ENCODE measurements at places on chromosomes 12 and 14.

DNA sequence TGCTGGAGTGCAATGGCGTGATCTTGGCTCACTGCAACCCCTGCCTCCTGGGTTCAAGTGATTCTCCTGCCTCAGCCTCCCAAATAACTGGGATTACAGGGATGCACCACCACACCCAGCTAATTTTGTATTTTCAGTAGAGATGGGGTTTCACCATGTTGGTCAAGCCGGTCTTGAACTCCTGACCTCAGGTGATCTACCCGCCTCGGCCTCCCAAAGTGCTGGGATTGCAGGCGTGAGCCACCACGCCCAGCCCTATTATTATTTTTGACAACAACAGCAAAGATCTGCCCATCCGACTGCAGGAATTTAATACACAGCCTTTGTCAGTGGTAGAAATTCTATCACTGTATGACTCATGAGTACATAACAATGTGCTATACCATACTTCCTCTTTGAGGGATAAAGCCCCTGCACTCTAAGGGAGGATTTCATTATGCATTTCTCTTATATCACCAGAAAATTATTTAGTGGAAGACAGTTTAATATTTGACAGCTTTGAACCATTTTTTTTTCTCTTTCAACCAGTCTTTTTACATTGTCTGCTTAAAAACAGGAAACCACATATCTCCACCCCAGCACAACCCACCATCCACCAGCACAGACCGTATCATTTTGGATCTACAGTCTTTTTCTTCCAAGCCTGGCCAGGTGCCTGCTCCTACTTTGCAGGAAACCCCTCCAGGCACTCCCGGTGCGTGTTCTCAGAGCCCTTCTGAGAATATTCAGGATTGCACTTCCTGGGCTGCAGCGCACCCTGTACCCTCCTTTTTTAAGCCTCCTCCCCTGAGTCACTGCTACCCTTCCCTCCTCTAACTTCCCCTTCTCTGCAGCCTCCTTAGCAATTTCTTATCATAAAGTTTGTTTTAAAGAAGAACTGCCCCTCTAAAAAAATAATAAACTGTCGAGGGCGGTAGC lies 594 bp downstream of the ARHGDIB start:
- no peak for DNase-seq

DNA sequence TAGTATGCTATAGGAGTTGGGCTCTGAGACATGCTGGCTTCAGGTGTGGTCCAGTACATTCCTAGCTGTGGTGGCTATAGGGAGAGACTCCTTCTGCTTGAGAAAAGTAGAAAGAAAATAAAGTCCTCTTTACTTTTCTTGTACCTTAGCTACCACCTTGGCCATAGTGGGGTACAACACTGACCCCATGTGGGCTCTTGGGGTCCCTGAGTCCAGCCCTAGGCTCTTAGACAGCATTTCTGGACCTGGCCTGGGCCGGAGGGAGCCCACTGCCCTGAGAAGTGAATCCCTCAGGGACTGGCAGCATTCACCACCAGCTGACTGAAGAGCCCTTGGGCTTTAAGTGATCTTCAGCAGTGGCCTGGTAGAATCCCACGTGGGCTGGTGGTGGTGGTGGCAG lies 143.1 kb downstream of the SYT10 start:
- DNase-seq: no peak

- no peak for DNase-seq
These were observed 28.7 kb downstream of the NKX2-8 start for GRCh38 chr14:36553656-36554260.

DNA sequence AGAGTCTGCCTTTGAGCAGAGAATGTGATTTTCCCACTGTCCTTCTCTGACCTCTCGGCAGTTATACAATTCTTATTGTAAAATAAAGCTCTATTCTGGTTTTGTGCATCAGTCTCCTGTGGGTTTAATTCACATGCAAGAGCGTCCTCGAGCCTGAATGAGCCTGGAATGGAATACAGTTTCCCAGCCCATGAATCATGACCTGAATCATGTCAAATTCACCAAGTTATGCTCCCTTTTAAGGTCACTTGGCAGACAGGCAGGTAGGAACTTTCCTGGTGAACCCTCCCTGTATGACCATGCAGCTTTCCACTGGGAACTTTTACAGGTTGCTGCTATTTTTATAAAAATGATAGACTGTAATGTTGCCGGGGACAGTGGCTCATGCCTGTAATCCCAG lies 41.7 kb downstream of the BICD1 start:
- DNase-seq: no peak

DNA sequence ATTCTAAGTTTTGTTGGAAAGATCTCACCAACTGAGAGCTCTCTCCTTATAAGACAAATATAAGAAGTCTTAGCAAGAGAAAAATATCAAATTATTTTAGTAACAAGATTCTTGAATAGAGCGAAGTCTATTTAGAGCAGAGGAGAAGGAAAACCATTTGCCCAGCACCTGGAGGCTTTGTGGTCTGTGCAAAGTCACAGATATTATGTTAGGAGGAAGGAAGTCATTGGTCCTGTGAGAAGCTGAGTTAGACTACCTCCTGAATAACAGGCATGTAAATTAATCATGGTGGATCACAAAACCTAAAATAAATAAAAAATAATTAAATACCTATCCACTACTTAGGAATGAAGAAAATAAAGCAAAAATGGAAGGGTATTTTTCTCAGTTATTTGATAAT lies 38.4 kb upstream of the ATXN7L3B start:
- DNase-seq: no peak

- no peak for DNase-seq
These were observed 617.6 kb downstream of the LRFN5 start for GRCh38 chr14:42224053-42224888.

GRCh38 chr12:29208060-29208459 lies 59.0 kb downstream of the FAR2 start:
- no peak for DNase-seq

DNA sequence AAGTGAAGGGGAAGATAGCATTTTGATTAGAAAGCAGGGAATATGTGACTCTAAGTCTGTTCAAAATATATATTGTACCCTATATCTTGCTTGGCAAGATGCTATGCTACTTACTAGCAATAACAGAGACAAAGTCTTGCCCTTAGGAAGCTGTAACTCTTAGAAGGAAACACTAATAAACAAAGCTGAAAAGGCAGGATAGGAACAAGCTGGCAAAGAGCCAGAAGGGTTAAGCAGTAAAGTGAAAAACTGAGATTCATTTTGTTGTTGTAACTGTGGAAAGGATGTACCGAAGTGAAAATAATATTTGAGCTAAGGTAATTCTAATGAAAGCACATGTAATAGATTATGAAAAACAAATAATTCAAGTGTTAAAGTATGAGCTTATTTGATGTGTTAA lies 527.1 kb upstream of the FLRT2 start:
- DNase-seq: no peak

GRCh38 chr12:57527184-57527583 lies 4.6 kb downstream of the MBD6 start:
- DNase-seq: no peak

DNA sequence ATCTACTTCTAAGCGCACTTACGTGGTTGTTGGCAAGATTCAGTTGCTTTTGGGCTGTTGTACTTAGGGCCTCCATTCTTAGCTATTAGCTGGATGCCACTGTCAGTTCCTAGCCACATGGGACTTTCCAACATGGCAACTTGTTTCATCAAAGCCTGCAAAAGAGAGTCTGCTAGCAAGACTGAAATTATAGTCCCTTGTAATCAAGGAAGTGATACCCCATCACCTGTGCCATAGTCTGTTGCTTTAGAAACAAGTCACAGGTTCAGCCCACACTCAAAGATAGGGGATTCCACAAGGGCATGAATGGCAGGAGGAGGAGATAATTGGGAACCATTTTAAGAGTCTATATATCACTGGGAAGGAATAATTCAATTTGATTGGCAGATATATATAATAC lies 27.1 kb upstream of the SLC17A8 start:
- DNase-seq: no peak

DNA sequence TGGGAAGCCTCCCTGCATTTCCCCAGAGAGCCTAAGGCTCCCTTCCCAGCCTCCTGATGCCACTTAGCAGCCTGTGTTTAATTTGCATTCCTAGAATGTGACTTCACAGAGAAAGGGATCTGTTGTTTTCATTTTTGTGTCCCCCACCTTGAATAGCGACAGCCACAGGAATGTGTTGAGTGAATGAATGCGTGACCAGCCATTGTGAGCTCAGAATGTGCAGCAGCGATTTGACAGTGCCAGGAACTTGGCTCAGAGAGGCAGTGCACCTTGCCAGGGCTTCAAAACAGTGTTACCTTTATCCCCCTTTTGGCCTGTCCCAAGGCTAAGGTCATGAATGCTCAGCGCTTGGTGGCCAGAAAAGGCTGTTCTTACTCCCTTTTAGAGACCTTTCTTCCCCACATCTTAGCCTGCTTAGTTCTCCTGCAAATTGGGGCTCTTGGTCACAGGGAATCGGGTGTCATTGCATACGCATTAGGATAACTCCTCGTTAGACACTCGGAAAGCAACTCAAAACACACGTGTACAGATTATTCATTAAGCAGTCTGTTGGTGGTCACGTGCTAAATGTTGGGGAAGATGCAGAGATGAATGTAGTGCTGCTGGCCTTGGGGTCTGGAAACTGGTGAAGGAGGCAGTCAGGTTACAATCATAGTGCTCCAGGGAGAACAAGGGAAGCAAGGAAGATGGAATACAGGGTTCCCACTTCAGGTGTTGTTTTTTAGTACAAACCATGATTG lies 9.8 kb downstream of the NTF3 start:
- no peak for DNase-seq

DNA sequence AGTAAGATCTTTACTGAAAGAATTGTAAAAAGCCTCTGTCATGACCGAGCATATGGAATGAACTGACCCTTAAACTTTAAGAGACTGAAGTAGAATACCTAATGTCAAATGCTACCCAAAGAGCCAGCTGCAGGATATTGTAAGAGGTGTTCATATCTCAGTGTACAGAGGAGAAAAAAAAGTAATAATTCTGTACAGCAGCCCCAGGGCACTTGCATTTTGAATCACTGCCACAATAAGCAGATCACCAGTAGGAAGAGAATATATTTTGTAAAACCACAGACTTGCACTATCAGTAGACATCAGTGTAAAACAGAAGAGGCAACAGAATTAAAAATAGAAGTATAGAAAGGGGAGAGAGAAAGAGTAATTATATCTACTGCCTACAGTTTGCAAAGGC lies 162.6 kb downstream of the PPFIA2 start:
- no peak for DNase-seq
